Motor neuron (in vitro differentiated cells): ENCODE measurements at places on chromosomes 5 and 9. TPM values are rescaled to one million over a fixed set of nuclear protein-coding genes. Genes with fewer than 3 reads are reported as not detected.

DNA sequence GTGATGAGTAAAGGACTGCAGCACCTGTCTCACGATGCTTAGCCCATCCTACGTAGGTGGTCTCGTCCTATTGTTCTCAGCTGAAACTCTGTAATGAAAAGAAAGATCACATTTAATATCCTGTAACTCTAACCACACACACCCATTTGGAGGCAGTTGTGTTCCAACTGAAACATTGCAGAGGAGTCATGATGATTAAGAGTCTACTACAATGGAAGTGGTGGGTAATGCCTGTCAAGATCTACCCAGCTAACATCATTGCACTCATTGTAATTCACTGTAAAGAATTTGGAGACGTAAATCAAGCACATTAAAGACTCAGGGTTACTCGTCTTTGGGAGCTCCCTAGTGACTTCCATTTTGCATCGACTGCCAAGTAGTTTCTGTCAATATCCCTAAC is 106.0 kb upstream of the PTPN3 start:
- no peak for ATAC-seq

GRCh38 chr5:170179626-170180025 is 53.2 kb upstream of the C5orf58 start:
- ATAC-seq: no peak

DMRT3 gene
- not detected in 2 replicates for total RNA-seq

- ATAC-seq: no peak
Observed at GRCh38 chr5:132184588-132184987, 43.1 kb downstream of the P4HA2 start.

ANKRD18B gene
- 2.4 and 2.5 TPM in 2 replicates for total RNA-seq

DNA sequence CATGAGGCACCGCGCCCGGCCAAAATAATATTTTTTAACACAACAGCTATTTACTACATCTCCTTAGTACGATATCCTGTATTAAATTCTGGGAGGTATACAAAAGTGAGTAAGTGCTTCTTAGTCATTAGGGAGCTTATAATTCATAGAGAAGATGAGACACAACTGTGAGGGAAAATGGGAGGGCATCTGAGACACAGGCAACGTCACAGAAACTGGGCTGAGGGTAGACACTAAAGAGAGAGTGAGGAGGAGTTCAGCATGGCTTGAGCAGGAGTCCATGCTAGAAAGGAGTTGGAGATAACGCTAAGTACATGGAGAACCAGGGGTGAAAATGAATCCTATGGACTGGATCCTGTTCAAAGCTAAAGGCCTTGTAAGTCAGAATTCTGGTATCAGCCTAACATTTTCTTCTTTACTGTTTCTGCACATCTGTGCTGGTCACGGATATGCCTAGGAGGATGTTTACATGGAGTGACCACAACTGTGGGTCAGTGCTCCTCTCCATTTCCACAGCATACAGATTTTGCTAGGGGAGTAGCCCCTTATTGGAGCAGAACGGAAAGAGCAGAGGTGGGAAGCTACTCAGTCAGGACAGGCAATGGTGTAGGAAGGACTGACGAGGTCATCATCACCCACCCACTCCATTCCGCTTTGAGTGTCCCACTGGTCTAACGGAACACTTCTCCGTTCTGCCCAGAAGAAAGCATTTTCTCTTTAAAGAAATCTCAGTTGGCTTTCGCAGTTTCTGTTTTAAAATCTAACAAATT is 310.4 kb upstream of the EFNA5 start:
- no peak for ATAC-seq

ASTN2 gene
- 13.2 and 13.6 TPM in 2 replicates for total RNA-seq

GRCh38 chr9:126295516-126295915 is 31.1 kb upstream of the MVB12B start:
- ATAC-seq: no peak

- ATAC-seq: no peak
Observed at GRCh38 chr5:139222346-139222745, 24.2 kb upstream of the SIL1 start.

DNA sequence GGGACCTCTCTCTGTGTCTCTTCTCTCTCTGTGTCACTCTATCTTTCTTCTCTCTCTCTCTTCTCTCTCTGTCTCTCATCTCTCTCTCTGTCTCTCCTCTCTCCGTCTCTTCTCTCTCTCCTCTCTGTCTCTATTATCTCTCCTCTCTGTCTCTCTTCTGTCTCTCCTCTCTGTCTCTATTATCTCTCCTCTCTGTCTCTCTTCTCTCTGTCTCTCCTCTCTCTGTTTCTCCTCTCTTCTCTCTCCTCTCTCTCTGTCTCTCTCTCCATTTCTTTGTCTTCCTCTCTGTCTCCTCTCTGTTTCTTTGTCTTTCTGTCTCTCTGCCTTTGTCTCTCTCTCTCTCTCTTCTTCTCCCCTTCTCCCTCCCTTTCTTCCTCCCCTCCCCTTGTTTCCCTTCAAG is 3.2 kb upstream of the OLFM1 start:
- no peak for ATAC-seq

DNA sequence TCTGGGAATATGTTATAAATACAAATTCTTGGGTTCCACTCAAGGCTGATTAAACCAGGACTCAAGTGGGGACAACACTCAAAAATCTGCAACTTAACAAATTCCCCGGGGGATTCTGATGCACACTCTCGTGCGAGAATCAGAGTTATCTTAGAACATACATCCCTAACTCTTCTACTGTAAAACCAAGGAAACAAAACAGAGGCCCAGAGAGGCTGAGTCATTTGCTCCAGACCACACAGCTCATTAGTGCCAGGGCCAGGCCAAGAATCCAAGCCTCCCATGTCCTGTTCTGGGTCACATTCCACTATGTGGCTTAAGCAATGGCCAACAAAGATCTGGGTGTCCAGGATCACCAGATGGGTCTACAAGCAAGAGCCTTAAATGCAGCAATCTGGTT is 166.0 kb downstream of the ADAMTS12 start:
- no peak for ATAC-seq

DNA sequence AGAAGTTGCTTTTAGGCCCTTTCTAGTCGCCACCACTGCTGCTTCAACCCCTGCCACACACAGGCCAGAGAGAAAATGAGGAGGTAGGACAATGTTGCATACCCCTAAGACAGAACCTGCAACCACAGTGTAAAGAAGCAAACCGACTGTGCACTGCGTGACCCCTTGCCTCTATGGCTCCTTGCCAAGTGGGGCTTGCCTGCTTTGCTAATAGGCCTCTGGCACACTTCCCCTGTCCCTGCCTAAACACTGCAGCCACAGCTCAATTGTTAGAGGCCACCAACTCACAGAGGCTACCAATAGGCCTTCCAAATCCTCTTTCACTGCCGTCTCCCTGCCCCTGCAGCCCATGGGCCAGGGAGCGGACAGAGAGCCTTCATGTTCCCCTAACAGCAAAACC is 280.1 kb downstream of the CDH10 start:
- ATAC-seq: no peak

GRCh38 chr5:849651-850301 is 1.0 kb downstream of the ZDHHC11 start:
- peak; percentile 79 for ATAC-seq

DNA sequence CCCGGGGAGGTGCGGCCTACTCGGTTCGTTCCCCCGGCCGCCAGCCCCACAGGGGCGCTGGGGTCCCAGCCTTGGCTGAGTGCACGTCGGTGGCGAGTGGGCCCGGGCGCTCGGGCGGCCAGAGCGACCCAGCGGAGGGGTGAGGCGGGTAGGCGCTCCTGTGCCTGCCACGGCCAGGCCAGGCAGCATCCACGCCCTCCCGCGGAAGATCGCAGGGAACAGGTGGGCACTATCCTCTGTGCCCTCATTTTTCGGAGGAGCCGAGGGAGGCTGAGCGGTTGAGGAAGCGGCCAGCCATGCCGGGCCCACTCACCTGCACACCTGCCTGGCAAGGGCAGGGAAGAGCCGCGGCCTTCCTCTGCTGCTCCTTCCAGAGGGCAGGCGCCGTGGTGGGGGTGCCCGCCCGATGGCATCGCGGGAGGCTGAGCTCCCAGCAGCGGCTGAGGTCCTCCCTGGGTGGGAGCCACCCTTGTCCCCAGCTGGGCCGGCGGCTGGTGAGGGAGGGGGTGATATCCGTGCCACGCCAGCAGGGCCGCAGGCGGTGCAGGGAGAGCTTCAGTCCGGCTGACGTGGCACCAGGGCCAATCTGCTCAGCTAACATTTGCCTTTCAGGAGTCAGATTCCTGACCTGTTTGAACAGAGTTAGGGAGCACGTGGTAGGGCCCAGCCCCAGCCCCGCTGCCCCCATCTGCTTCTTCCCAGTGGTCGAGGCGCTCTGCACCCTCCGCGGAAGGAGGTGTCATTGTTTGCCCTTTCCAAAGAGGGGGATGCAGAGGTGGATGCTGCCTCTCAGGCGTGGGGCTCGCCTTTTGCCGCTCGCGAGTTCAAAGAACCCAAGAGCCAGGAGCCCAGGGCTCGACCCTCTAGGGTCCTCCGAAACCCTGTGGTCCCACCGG is 1.6 kb upstream of the SEC16A start:
- ATAC-seq: no peak

DNA sequence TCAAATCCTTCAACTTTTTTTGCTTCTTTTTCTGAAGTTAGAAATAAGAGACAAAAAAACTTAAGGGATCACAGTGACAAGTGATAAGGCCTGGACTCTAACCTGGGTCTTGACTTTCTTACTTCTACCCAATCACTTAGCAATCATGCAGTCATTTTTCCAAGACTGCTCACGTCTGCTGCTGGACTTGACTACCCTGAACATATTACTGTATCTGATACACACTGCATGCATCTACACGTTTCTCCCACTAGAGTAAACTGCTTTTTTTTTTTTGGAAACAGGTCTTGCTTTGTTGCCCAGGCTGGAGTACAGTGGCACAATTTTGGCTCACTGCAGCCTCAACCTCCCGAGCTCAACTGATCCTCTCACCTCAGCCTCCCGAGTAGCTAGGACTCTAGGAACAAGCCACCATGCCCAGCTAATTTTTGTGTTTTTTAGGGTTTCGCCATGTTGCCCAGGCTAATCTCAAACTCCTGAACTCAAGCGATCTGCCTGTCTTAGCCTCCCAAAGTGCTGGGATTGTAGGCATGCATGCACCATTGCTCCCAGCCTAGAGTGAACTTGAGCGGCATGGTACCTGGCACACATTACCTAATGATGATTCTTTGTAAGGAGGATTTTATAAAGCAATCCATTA is 7.4 kb downstream of the PLIN2 start:
- ATAC-seq: no peak

GRCh38 chr5:9302218-9302617 is 243.7 kb downstream of the SEMA5A start:
- no peak for ATAC-seq
